ENCODE measurements at places on chromosomes 13 and 19. TPM values are rescaled to one million over a fixed set of nuclear protein-coding genes. Genes with fewer than 3 reads are reported as not detected.

Gene ZNF813
- total RNA-seq: 4.9 TPM

Gene TUBB4A
- total RNA-seq: 15.8 TPM

- H3K27ac ChIP-seq: peak overlapping the region; percentile 51
- peak; percentile 87 for DNase-seq
- H3K36me3 ChIP-seq: peaks cover 40% of the 10 kb centered on the region
- H3K4me1 ChIP-seq: peaks cover 28% of the 10 kb centered on the region
- H3K27me3 ChIP-seq: no peaks in the 10 kb centered on the region
These were observed 30.0 kb upstream of the NCCRP1 start for GRCh38 chr19:39166571-39167391.

DNA sequence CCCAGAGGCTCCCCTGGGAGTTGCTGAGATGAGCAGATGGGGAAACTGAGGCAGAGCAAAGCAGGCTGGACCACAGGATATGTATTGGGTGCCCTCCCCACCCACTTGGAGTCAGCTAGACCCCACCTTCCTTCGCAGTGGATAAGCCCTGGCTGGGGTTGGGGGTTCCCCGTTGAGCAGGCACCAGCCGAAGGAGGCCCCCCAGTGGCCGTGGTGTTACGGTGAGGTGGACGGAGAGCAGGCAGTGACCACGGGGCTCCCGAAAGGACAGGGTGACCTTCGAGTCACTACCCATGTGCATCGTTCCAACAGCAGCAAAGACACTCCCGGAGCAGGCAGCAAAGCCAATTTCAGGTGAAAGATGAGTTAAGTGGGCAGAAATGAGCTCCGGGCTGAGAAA is 62.4 kb upstream of the ADGRE5 start:
- H3K36me3 ChIP-seq: no peaks in the 10 kb centered on the region
- H3K27me3 ChIP-seq: peaks cover 3% of the 10 kb centered on the region
- H3K27ac ChIP-seq: no peak overlapping the region

Gene ZNF726
- total RNA-seq: 4.1 TPM

Measured in spleen (tissue), 13 donors.